ENCODE measurements at places on chromosomes 5 and 9.

DNA sequence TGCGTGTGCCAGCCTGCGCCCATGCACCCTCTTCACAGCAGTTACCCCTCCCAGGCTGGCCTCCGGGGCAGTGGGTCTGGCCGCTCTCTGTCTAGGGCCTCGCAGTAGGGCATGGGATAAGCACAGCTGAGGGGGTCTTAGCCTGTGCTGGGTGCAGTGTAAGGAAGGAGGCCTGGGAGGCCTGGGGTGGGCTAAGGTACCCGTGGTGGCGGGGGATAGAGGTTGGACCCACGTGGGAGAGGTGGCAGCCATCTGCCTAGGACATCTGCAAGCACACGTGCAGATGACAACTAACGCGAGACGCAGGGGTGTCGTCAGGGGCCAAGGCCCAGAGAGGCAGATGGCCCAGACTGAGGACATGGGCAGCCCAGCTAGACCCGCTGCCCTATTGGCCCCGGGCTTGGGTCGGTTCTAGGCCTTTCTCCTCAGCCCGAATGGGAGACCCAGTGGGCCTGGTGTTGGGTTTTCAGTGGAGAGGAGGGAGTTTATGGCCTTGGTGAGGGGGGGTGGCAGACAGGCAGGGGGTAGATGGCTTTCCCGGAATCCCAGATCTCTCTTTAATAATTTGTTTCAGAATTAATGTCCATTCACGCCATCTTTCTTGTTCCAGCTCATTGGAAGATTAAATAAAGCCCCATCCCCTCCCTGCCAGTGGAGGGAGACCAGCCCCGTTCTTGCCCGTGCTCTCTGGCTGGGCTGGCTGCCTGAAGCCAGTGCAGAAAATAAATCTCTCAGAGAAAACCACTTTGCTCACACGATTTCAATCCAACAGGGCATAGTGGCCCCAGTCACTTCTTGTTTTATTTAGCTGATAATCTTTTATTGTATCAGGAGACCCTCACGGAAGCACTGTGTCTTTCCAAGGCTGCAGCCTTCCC, 154.2 kb downstream of the GAPVD1 start:
- no peak for DNase-seq

GRCh38 chr5:42944989-42945388, 95.1 kb downstream of the ANXA2R start:
- DNase-seq = no peak

DNA sequence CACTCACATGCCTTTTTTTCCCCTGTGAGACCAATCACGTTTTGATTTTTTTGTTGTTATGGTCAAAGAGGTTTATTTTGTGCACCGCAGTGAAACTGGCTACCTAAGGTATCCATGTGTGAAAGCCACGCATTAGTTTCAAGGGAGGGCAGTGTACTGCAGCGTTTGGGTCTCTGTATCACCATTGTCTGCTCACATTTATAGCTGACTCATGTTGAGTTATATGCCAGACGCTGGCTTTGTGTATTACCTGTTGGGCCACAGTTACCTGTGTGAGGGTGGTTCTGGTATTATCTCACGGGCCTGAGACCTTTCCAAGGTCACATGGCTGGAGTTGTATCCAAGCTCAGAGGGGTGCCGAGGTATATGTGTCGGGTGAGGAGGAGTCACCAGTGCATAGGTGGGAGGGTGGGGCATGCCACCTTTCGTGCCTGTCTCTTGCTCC, 75.8 kb downstream of the ARHGAP26 start:
- DNase-seq = no peak

DNA sequence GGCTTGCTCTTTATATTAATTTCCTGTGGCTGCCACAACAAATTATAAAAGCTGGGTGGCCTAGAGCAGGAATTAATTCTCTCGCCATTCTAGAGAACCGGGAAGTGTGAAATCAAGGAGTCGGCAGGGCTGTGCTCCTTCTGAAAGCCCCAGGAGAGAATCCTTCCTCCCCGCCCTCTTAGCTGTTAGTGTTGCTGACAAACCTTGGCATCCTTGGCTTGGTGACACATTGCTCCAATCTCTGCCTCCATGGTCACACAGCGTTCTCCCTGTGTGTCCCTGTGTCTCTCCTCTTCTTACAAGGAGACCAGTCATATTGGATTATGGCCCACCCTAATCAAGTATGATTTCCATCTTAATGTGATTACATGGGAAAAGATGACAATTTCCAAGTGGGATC, 55.9 kb upstream of the NEURL1B start:
- DNase-seq = no peak

- no peak for DNase-seq
Measured at GRCh38 chr9:35560625-35561337, 44.3 kb upstream of the TESK1 start.

DNA sequence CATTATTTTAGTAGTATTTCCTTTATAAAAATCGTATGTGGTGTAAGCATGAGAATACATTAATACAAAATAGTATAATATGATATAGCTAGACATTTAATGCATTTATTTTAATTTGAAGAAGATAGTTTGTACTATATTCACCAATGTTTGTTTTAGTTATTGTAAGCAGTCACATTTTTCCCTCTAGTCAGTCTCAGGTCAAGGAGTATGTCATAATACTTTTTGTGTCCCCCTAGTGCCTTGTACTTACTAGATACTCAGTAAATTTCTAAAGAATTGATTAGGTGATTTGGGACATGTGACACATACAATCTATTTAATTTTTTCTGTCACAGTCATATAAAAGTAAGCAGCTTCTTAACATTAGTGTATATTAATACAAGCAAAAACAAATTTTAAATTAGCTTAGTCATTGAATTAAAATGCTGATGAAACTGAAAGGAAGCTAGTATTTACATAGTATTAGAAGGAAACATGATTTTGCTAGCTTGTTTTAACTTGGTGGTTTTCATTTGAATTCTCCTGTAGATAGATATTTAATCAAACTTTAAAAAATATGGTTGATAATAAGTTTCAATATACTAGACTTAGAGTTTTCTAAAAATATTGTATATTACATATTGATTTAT, 242.2 kb downstream of the FER start:
- no peak for DNase-seq

GRCh38 chr9:98219364-98219716, 26.9 kb upstream of the CORO2A start:
- DNase-seq = no peak

DNA sequence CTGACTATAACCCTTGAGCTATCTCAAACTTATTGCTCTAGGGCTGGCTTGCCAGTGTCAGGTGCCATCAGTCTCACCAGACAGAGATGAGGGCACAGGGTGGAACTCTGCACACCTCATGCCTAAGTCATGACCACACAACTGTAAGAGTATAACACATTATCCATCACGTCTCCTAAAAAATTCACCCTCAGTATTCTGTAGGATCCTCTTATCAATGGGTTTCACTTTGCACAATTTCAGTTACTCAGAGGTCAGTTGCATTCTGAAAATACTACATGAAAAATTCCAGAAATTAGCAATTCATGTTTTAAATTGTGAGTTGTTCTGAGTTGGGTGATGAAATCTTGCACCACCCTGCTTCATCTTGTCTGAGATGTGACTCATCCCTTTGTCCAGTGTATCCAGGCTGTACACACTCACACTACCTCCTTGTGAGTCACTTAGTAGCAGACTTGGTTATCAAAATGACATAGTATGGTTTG, 690.9 kb upstream of the CDH18 start:
- DNase-seq = no peak

DNA sequence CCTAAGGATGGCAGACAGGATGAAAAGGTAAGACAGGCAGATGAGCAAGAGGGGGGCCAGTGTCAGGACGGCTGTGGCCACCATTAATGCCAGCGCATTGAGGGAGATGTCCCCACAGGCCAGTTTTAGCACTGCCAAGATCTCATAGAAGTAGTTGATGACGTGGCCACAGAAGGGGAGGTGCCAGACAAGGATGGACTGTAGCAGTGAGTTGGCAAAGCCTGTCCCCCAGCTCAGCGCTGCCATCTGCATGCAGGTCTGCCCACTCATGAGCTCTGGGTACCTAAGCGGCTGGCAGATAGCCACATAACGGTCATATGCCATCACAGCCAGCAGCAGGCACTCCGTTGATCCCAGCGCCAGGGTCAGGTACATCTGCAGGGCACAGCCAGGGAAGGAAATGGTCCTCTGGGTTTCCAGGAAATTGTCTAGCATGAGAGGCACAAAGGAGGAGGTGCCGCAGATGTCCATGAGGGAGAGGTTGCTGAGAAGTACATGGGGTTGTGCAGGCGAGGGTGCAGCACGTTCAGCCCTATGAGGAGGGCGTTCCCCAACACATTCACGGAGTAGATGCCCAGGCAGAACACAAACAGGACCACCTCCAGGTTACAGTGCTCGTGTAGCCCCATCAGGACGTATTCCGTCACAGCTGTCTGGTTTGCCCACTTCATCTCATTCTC, 10.8 kb downstream of the OR13J1 start:
- DNase-seq = no peak

GRCh38 chr9:126411225-126411947, 84.8 kb downstream of the MVB12B start:
- DNase-seq = no peak

DNA sequence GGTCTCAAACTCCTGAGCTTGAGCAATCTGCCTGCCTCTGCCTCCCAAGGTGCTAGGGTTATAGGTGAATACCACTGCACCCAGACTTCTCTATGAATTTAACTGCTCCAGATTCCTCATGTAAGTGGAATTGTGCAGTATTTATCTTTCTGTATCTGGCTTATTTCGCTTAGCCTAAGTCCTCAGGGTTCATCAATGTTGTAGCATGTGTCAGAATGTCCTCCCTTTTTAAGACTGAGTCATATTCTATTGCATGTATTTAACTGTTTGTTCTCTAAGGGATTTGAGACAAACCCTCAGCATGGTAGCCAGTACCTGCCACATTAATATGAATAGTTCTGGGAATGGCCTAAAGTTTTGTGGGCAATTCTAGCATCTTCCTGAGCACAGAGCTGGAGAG, 53.9 kb upstream of the TUT7 start:
- DNase-seq = no peak

- no peak for DNase-seq
Measured at GRCh38 chr9:83130541-83130940, 67.6 kb upstream of the RASEF start.

DNA sequence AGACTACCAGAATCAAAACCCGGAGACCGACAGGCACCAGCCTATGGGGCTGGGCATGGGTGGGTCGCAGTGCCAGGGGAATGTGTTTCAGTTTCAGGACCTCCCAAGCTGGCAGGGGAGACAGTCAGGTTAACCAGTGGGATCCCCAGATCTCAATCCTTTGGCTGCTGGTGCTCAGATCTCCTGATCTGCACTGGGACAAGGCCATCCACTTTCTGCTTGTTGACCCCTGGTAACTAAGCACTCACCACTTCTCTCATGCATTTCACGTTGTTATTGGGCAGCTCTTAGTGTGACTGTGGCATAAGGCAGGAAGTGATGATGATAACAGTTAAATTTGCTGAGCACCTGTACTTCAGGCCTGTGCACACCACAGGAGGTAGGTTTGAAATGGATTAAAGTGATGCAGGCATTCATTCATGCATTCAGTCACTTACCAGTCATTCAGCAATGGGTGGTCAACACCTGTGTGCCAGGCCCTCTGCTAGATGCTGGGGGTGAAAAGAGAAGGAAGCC, 42.1 kb upstream of the STXBP1 start:
- DNase-seq = no peak

DNA sequence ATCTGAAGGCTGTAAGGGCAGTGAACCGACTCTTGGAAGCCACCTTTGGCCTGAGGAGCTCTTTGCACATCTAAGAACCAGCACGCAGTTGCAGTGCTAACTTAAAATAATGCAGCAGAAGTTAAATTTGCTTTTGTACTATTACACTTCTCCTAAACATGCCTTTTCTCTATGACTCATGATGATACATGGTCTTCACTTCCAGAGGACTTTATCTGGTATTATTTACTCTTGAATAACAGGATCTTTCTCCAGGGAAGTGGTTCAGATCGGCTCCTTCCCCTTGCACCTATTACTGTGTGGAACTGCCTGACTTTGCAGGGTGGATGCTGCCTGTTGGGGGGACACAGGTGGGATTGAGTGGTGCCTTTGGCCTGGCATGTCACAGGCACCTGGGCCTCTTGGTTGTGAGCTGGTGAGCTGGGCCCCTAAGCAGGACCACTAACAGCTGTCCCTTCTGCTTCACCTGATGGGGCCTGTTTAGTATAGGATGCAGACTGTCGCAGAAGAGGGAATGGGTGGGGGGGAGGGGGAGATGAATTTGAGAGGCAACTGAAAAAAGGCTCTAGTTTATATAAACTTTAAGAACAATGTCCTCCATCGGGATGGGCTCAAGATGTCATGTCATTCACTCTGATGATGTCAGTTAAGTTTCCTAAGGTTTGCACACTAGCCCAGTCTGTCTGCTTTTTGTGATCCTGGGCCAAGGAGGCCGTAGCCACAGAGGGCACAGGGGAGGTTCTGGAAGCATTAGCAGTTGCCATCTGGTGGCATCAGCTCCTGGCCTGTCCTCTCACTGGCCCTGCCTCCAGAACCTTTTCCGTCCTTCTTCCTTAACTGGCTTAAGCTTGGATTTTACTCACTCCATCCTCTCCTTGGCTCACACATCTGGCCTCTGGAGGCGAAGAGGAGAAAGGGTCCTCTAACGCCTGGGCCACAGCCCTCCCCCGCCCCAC, 33.9 kb upstream of the GABBR2 start:
- no peak for DNase-seq

GRCh38 chr9:74303945-74304344, 193.2 kb upstream of the RORB start:
- DNase-seq = no peak

- DNase-seq = no peak
Measured at GRCh38 chr5:171494452-171495121, 75.1 kb downstream of the FGF18 start.

GRCh38 chr5:147699496-147700088, 82.9 kb downstream of the JAKMIP2 start:
- DNase-seq = no peak

- no peak for DNase-seq
Measured at GRCh38 chr5:125480911-125481310, 734.5 kb upstream of the ZNF608 start.

DNA sequence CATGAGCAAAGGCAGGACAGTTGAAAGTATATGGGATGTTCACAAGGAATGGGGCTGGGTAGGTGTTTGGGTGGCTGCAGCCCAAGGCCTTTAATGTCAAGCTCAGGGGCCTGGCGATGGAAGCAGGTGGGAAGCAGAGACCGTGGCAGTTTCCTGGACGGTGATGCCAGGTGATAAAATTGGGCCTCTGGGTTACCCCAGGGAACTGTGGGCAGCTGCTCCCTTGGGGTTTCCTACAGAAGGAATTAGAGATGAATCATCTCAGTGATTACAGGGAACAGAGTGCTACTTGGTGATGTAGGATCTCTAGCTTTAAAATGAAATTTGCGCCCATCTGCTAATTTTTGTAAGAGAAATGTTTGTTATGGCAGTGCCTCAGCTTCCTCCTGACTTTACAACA, 39.2 kb downstream of the TSTD2 start:
- DNase-seq = no peak

- DNase-seq = no peak
Measured at GRCh38 chr9:33416996-33417395, 14.6 kb upstream of the AQP7 start.

DNA sequence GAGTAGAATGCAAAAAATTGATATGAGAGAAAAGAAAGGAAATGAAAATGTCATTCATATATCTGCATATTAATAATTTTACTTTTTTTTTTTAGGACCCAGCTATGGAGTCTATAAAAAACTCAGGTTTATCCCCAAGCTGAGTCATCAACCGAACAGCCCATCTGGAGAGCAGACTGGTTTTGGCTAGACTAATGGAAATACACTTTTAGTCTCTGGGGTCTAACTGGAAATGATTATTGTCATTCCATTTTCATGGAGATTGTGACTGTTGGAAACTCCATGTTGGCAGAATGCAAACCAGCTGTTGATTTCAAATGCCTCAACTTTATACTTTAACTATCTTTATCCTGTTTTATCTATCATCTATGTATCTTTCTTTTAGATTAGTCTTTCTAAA, 28.7 kb downstream of the ANXA1 start:
- DNase-seq = no peak
